ENCODE measurements at places on chromosomes 7 and 10. TPM values are rescaled to one million over a fixed set of nuclear protein-coding genes. Genes with fewer than 3 reads are reported as not detected.

The NAT16 gene
- total RNA-seq, result 0.13 TPM

- no peak for DNase-seq
These were observed 32.7 kb upstream of the MACC1 start for GRCh38 chr7:20249920-20250319.

DNA sequence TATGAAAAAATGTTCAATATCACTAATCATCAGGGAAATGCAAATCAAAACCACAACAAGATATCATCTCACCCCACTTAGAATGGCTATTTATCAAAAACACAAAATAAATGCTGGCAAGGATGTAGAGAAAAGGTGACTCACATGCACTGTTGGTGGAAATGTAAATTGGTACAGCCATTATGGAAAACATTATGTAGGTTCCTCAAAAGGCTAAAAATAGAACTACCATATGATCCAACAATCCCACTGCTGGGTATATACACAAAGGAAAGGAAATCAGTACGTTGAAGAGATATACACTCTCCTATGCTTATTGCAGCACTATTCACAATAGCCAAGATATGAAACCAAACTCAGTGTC lies 50.2 kb downstream of the CDK1 start:
- no peak for DNase-seq

DNA sequence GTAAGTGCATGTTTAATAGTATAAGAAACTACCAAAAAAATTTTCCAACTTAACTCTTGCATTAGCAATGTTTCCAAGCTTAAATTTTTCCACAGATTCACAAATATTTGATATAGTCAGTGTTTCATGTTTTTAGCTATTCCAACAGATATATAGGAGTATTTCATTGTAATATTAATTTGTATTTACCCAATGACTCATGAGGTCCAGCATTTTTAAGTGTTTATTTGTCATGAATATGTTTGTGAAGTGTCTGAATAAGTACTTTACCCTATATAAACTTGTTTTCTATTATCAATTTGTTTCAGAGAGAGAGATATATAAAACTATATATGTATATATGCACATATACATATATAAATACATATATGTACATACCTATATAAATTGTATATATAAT lies 71.0 kb downstream of the SEMA3D start:
- no peak for DNase-seq

GRCh38 chr7:42278344-42278743 lies 41.3 kb upstream of the GLI3 start:
- no peak for DNase-seq

- DNase-seq, result no peak
These were observed 29.9 kb downstream of the LIPJ start for GRCh38 chr10:88616250-88616977.
